ENCODE measurements at places on chromosomes 11 and 22. TPM values are rescaled to one million over a fixed set of nuclear protein-coding genes. Genes with fewer than 3 reads are reported as not detected.

- no peaks in the 10 kb centered on the region for H3K36me3 ChIP-seq
- no peak overlapping the region for H3K27ac ChIP-seq
- H3K4me3 ChIP-seq = no peak overlapping the region
- peaks cover 11% of the 10 kb centered on the region for H3K4me1 ChIP-seq
These were observed 850.3 kb downstream of the OPCML start for GRCh38 chr11:132681971-132682370.

- H3K36me3 ChIP-seq = peaks cover 8% of the 10 kb centered on the region
- no peak overlapping the region for H3K27ac ChIP-seq
- no peak for DNase-seq
- no peaks in the 10 kb centered on the region for H3K27me3 ChIP-seq
- H3K4me3 ChIP-seq = no peak overlapping the region
- H3K4me1 ChIP-seq = no peaks in the 10 kb centered on the region
These were observed 25.9 kb downstream of the BRSK2 start for GRCh38 chr11:1415631-1416030.

DNA sequence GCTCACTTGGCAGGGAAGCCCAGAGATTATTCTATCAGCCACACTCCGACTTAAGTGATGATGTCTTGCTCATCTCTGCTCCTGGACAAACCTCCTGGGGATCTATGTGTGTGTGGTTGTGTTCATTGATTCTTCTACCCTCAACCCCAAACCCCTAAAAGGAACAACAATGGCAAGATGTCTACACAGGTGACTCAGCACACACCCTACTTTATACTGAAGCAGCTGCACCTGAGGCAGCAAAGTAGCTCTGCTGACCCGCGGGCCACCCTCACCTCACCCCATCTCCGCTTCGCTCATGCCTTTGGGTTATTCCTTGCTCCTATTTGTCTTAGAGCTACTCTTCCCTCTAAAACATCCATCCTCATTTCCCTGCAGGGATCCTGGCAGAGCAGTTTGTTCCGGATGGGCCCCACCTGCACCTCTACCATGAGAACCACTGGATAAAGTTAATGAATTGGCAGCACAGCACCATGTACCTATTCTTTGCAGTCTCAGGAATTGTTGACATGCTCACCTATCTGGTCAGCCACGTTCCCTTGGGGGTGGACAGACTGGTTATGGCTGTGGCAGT, 38.7 kb downstream of the TMEM45B start:
- peak overlapping the region; percentile 82 for H3K27ac ChIP-seq
- H3K27me3 ChIP-seq = no peaks in the 10 kb centered on the region
- peaks cover 29% of the 10 kb centered on the region for H3K4me1 ChIP-seq
- peaks cover 2% of the 10 kb centered on the region for H3K36me3 ChIP-seq
- no peak overlapping the region for H3K4me3 ChIP-seq

GRCh38 chr11:20627701-20628100, 28.3 kb downstream of the SLC6A5 start:
- H3K4me1 ChIP-seq = no peaks in the 10 kb centered on the region
- no peak overlapping the region for H3K27ac ChIP-seq
- H3K27me3 ChIP-seq = peaks cover 8% of the 10 kb centered on the region
- H3K36me3 ChIP-seq = no peaks in the 10 kb centered on the region
- no peak overlapping the region for H3K4me3 ChIP-seq

DNA sequence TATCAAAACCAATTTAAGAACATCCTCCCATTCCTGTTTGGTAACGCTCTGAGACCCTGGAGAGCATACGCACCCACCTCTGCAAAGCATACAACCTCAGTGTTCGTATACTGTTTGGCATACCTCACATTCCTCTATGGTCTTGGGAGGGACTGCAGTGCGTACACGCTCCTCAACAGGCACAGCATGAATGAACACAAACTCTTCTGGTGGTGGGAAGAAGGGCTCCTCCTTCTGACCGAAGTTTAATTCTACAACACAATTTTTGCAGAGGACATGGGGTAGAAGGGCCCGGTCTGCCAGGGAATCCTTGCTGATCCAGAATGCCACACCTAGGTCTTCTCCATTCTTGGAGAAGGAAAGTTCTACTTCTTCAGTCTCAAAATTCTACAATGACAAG, 5.3 kb downstream of the HNRNPUL2 start:
- H3K27ac ChIP-seq = peak overlapping the region; percentile 74
- DNase-seq = no peak
- H3K36me3 ChIP-seq = peaks cover 86% of the 10 kb centered on the region
- H3K4me1 ChIP-seq = peaks cover 48% of the 10 kb centered on the region

GRCh38 chr22:26708256-26709009, 51.0 kb downstream of the MIAT start:
- H3K36me3 ChIP-seq = peaks cover 19% of the 10 kb centered on the region
- peaks cover 23% of the 10 kb centered on the region for H3K4me1 ChIP-seq
- H3K27ac ChIP-seq = no peak overlapping the region
- no peak overlapping the region for H3K4me3 ChIP-seq
- H3K27me3 ChIP-seq = no peaks in the 10 kb centered on the region
- DNase-seq = no peak

GRCh38 chr11:39725081-39725480, 1734.4 kb downstream of the LRRC4C start:
- H3K4me3 ChIP-seq = no peak overlapping the region
- H3K36me3 ChIP-seq = no peaks in the 10 kb centered on the region
- H3K27me3 ChIP-seq = no peaks in the 10 kb centered on the region
- no peak for DNase-seq
- H3K27ac ChIP-seq = no peak overlapping the region
- H3K4me1 ChIP-seq = no peaks in the 10 kb centered on the region

GRCh38 chr11:71282581-71283351, 30.4 kb upstream of the SHANK2 start:
- no peak overlapping the region for H3K27ac ChIP-seq
- DNase-seq = no peak
- H3K36me3 ChIP-seq = no peaks in the 10 kb centered on the region
- H3K4me1 ChIP-seq = no peaks in the 10 kb centered on the region

GRCh38 chr11:2554338-2555207, 109.8 kb downstream of the KCNQ1 start:
- no peaks in the 10 kb centered on the region for H3K36me3 ChIP-seq
- DNase-seq = no peak
- no peak overlapping the region for H3K27ac ChIP-seq

GRCh38 chr11:134644476-134645456, 232.7 kb upstream of the B3GAT1 start:
- no peaks in the 10 kb centered on the region for H3K36me3 ChIP-seq
- no peak for DNase-seq
- H3K4me1 ChIP-seq = peaks cover 3% of the 10 kb centered on the region

DNA sequence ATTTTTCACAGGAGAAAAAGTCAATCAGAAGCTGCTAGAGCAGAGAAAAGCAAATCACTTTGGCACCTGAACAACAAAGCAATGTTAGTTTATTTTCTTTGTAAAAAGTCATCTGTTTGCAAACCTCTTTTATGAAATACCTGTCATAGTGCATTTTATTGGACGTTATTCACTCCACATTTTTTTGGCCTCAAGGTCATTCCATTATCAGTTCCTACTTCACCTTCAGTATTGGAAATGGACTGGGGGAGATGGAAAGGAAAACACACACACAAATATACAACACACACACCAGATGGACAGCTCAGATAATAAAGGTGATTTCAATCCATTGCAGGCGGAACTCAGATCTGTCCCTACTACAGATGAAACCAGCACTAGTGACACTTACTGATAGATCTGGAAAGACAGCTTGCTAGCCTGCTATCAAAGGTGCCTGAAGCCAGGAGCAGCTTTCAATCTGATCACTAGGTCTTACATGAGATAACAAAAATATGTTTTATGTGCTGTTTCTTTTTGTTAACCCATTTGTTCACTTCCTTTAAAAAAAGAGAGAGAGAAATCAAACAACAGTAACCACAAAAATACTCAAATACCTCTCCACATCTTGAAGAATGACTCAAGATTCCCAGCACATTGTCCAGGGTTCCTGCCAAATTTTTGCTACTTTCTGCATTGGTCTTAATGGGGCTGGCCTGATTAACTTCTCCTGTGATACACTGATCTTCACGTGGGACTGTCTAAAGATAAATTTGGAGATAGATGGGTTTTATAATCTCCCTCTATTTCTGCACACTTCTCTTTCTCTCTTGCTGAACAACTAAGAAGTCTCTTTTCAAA, 844.3 kb upstream of the TENM4 start:
- no peaks in the 10 kb centered on the region for H3K27me3 ChIP-seq
- no peak for DNase-seq
- no peaks in the 10 kb centered on the region for H3K4me1 ChIP-seq
- H3K27ac ChIP-seq = no peak overlapping the region
- no peak overlapping the region for H3K4me3 ChIP-seq
- no peaks in the 10 kb centered on the region for H3K36me3 ChIP-seq

GRCh38 chr22:45857519-45857918, 119.4 kb downstream of the WNT7B start:
- H3K4me3 ChIP-seq = no peak overlapping the region
- H3K4me1 ChIP-seq = no peaks in the 10 kb centered on the region
- no peak for DNase-seq
- no peaks in the 10 kb centered on the region for H3K27me3 ChIP-seq

DNA sequence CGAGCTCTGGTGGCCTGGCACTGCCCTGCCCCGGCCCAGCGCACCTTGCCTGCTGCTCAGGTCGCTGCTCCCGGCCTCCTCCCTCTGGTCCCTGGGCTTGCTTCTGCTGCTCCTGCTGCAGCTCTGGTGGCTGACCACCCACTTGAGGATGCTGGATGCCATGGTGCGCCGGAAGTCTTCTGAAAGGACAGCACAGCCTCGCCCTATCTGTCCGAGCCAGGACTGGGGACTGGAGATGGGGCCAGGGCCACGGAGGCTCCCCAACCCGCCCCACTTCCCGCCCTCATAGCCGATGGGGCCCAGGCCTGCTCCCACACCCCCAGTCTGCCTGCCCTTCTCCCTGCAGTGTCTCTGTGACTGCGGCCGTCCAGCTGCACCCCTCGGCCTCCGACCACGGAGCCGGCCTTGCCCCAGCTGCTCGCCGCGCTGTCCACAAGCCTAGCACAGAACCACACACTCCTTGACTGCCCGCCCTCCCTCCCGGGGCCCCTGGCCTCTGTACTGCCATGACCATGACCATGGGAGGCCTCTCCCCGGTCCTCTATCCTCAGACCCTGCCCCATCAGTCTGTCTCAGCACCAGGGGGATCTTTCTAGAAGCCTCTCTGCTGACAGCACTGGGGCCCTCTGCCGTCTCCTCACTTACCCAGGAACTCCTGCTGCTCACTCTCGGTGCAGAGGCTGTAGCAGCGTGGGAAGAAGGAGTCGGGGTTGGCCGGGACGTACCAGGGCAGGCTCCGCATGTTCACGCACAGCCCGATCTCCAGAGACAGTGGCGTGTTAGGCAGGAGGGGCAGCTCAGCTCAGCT, 12.7 kb downstream of the TTLL8 start:
- no peaks in the 10 kb centered on the region for H3K36me3 ChIP-seq
- no peak overlapping the region for H3K4me3 ChIP-seq
- no peak overlapping the region for H3K27ac ChIP-seq
- H3K4me1 ChIP-seq = peaks cover 9% of the 10 kb centered on the region

GRCh38 chr22:39956932-39957664, 3.1 kb upstream of the TMA7B start:
- no peak for DNase-seq
- peaks cover 88% of the 10 kb centered on the region for H3K4me1 ChIP-seq
- no peaks in the 10 kb centered on the region for H3K27me3 ChIP-seq
- H3K4me3 ChIP-seq = no peak overlapping the region

- DNase-seq = no peak
- H3K27me3 ChIP-seq = no peaks in the 10 kb centered on the region
- no peak overlapping the region for H3K27ac ChIP-seq
- no peaks in the 10 kb centered on the region for H3K4me1 ChIP-seq
- no peaks in the 10 kb centered on the region for H3K36me3 ChIP-seq
These were observed 951.9 kb upstream of the CHORDC1 start for GRCh38 chr11:91174734-91175133.

- no peaks in the 10 kb centered on the region for H3K27me3 ChIP-seq
- H3K36me3 ChIP-seq = peaks cover 12% of the 10 kb centered on the region
- H3K27ac ChIP-seq = no peak overlapping the region
These were observed 4.9 kb downstream of the ATP5MGL start for GRCh38 chr22:42635531-42635930.

DNA sequence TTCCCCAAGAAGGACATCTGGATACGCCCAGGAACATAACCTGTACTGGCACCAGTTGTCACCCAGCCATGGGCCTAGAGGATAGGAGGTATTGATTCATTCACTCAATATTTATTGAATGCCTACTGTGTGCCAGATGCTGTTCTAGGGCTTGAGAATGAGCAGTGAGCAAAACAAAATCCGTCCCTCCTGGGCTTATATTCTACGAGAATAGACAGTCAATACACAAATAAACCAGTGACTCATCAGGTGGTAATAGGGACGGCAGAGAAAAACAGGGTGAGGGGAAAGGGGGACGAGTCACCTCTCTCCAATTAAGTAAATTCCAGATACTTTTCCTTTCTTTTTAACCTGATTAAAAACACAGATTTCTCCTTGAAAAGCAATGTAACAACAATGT, 103.5 kb downstream of the MICAL2 start:
- no peak overlapping the region for H3K27ac ChIP-seq
- peaks cover 60% of the 10 kb centered on the region for H3K36me3 ChIP-seq
- H3K4me1 ChIP-seq = peaks cover 32% of the 10 kb centered on the region

- peaks cover 3% of the 10 kb centered on the region for H3K27me3 ChIP-seq
- H3K4me1 ChIP-seq = no peaks in the 10 kb centered on the region
These were observed 628.2 kb downstream of the OPCML start for GRCh38 chr11:132904091-132904490.

- no peak overlapping the region for H3K27ac ChIP-seq
- H3K4me1 ChIP-seq = peaks cover 10% of the 10 kb centered on the region
- H3K36me3 ChIP-seq = no peaks in the 10 kb centered on the region
- no peak for DNase-seq
- no peak overlapping the region for H3K4me3 ChIP-seq
These were observed 125.9 kb downstream of the UVRAG start for GRCh38 chr11:75940911-75941310.

DNA sequence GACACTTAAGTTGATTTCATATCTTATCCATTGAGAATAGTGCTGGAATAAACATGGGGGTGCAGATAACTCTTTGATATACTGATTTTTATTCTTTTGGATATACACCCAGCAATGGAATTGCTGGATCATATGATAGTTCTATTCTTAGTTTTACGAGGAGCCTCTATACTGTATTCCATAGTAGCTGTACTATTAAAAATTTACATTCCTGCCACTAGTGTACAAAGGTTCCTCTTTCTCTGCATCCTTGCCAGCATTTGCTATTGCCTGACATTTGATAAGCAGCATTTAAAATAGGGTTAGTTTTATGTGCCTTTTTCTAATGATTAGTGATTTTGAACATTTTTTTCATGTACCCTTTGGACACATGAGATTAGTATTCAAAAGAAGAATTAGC, 554.2 kb downstream of the JRKL start:
- H3K4me1 ChIP-seq = no peaks in the 10 kb centered on the region
- no peak overlapping the region for H3K4me3 ChIP-seq
- no peaks in the 10 kb centered on the region for H3K27me3 ChIP-seq
- no peak for DNase-seq

OR4C13 gene
- total RNA-seq = not detected

NOX4 gene
- total RNA-seq = not detected

LRRC56 gene
- 0.67 TPM for total RNA-seq

WT1 gene
- total RNA-seq = not detected

PLEKHA7 gene
- 6.0 TPM for total RNA-seq

HORMAD2 gene
- total RNA-seq = not detected

TMEM191B gene
- total RNA-seq = 2.1 TPM

KRTAP5-1 gene
- not detected for total RNA-seq

NCAPD3 gene
- total RNA-seq = 98.4 TPM

All from activated CD8-positive, alpha-beta T cell treated with anti-CD3 and anti-CD28 coated beads for 36 hours (primary cell).